ENCODE measurements at places on chromosomes 11 and 22.

GRCh38 chr11:11449327-11449726 lies 96.3 kb upstream of the CSNK2A3 start:
- DNase-seq, result no peak

GRCh38 chr22:41511521-41511968 lies 32.7 kb downstream of the POLR3H start:
- DNase-seq, result no peak

DNA sequence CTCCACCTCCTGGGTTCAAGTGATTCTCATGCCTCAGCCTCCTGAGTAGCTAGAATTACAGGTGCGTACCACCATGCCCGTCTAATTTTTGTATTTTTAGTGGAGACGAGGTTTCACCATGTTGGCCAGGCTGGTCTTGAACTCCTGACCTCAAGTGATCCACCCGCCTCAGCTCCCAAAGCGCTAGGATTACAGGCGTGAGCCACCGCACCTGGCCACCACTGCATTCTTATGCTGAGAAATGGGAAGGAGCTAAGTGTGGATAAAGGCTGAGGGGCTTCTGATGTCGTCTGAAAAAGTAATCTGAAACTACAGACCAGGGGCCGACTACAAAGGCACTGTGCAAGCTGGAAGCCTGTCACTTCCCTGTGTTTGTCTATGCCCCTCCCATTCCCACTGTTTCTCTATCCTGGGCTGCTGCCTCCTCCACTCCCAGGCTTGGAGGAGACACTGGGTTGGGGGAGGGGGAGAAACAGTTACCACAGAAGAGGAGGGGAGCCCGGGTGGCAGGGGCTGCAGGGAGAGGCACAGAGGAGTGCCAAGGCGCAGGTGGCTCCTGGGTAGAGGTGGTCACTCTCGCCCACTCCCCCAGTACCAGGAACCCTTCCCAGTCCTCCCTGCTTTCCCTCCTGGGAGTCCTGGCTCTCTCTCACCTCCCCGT lies 2.9 kb upstream of the MTA2 start:
- no peak for DNase-seq

DNA sequence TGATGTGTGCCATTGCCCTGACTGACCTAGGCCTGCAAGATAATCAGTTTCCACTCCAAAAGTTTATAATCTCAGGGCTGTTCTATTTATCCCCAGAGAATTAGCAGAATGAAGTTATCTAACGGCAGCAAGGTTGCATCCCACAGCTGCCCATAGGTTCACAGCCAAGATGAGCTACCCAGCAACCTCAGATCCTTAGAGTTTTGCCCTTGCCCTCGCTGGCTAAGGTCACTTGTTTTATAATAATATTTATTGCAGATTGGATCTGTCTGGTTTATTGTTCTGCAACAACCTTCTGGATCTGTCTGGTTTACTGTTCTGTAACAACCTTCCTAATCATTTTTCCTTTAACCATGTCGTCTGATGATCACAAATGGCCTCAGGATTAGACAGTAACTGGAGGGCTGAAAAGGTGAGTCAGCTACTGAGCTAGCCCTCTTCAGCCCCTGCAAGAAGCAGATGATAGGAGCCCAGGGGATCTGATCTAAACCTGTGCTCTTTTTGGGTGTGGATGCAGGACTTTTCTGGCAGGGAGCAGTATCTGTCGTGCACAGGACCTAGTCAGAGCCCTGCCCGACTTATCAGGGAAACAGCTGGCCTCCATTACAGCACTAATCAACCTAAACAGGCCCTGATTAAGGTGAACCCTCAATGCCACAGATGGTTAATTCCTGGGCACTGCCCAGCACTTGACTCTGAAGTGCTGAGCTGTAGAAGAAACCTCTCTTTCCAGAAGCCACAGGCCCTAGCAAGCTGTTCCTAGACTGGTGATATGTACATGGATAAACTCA lies 642.9 kb upstream of the KIRREL3 start:
- no peak for DNase-seq

DNA sequence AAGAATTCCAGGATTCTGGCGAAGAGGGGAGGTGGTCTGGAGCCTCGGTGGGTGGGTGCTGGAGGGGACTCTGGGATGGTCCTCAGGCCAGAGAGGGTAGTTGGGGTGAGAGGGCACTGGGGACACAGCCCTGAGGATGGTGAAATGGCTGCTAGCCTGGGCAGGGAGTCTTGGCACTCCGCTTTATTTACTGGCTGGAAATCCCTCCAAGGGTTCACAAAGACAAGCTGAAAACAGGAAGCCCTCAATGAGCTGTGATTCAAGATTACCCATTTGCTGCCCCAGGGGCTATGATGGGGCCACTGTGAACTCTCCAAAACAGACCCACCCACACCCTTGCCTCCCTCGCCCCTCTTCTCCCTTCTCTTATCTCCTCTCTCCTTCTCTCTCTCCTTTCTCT lies 71.9 kb downstream of the FBXO7 start:
- no peak for DNase-seq

GRCh38 chr22:50439314-50439870 lies 35.4 kb downstream of the SBF1 start:
- DNase-seq, result no peak

GRCh38 chr11:7611411-7611810 lies 61.9 kb downstream of the CYB5R2 start:
- no peak for DNase-seq

DNA sequence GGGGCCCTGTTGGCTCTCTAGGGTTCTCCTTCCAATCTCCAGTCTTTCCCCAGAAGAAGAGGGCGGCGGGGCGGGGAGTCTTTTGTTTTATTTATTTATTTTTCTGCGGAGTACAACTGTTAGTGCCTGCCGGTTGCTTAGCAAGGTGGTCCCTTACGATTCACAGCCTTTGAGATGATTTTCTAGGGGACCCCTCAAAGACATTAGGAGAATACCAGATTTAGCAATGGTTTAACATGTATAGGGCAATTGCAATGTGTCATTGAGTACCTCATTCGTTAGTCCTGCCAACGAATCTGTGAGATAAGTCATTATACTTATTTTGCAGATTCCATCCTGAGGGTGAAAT lies 307 bp upstream of the MRPL16 start:
- DNase-seq, result no peak

DNA sequence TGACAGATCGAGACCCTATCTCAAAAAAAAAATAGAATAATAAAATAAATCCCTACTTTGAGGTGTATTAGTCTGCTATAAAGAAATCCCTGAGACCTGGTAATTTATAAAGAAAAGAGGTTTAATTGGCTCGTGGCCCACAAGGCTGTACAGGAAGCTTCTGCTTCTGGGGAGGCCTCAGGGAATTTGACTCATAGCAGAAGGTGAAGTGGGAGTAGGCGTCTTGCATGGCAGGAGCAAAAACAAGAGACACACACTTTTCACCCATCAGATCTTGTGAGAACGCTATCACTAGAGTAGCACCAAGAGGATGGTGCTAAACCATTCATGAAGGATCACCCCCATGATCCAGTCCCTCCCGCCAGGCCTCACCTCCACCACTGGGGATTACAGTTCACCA lies 29.2 kb downstream of the CDPF1 start:
- no peak for DNase-seq

GRCh38 chr11:47137476-47137875 lies 39.2 kb downstream of the ARFGAP2 start:
- DNase-seq, result no peak

- no peak for DNase-seq
These were observed 681.4 kb upstream of the TENM4 start for GRCh38 chr11:80122211-80122610.

- no peak for DNase-seq
These were observed 28.2 kb downstream of the OR10D3 start for GRCh38 chr11:124211321-124211720.

GRCh38 chr11:64094463-64095260 lies 58.9 kb downstream of the FLRT1 start:
- DNase-seq, result no peak

GRCh38 chr11:127619946-127620345 lies 619.4 kb upstream of the KIRREL3 start:
- no peak for DNase-seq

DNA sequence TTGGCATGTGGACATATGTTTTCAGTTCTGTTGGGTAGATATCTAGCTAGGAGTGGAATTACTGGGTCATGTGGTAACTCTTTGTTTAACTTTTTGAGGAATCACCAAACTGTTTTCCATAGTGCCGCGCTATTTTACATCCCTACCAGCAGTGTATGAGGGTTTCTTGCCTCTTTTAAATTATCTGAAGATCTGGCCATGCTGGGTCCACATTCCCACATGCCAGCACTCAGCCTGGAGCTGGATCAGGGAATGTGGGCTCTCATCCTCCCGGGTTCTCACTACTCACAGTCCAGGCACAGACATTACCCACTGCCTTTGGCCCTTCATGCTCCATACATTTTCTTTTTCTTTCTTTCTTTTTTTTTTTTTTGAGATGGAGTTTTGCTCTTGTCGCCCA lies 44.6 kb downstream of the RBX1 start:
- no peak for DNase-seq

DNA sequence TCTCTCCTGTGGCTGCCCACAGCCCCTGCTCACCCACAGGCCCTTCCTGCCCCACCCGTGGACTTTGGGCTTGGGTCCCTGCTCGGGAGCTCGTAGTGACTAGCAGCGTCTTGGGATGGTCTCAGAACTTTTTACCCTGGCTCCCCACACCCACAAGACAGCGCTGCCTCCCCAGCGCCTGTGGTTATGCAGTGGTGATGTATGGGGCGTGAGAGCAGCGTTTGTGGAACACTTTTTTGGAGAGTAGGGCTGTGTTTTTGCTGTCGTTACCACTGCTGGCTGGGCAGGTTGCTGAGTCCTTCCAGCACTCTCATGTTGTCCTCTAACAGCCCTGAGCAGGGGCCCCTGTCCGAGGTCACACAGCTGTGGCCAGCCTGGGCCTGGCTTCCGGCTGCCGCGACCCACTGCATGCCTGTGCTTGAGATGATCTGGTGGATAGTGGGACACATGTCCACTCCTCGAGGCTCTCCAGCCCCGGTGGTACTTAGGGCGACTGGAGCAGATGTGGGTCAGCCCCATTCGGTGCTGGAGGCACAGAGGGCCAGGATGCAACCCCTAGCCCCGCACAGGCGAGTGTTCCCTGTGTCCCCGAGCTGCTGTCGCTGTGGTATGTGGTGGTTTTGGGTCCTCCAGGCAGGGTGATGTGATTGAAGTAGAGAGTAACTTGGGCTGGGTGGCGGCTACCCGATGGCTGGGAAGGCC lies 7.1 kb upstream of the GRAMD4 start:
- DNase-seq, result no peak

DNA sequence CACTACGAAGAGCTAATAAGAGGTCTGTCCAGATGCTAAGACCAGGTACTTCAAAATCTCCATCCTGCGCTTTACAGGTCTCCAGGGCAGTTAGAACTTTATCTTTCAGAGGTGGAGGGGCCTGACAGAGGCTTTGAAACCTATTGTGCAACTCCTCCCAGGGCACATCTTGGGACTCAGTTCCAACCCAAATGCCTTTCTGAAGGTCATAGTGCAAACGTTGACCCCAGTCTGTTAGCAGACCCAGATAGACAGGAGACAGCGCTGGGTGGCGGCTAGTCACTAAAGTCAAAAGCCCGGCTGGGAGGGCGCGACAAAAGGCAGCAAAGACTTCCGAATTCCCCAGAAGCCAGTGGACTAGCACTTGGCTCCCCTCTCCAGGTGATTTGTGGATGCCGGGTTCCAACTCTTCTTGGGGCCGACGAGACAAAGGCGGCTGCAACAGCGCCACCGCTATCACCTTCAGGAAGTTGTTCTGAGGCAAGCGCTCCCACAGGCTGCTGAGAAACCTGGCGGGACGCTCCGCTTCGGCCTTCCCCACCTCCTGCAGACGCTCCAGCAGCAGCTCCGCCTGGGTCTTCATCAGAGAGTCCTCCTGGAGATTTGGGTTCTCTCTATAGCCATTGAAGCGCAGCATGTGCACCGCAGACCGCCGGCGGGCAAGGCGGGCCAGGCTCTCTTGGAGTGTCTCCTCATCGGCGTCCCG lies 728 bp downstream of the FANCF start:
- DNase-seq, result no peak

- no peak for DNase-seq
These were observed 3.8 kb downstream of the CFL1 start for GRCh38 chr11:65854161-65854592.

DNA sequence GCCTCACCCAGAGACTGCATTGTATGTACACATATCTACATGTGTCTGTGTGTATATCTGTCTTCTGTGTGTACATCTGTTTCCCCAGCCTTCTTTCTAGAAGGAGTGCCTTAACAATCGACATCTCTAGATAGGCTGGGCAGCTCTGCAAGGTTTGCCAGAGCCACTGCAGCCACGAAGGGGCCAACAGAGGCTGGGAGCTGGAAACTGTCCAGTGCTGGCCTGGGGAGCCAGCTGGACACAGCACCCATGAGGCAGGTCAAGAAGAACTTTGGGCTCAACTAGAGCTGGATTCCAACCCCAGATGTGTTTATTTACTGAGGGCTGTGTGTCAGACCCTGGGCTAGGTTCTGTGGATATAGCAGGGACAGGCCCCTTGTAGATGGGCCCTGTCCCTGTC lies 3.3 kb downstream of the SGSM1 start:
- DNase-seq, result no peak

GRCh38 chr11:64745189-64745520 lies 1.2 kb upstream of the RASGRP2 start:
- no peak for DNase-seq

- no peak for DNase-seq
These were observed 708.1 kb downstream of the BRD1 start for GRCh38 chr22:49119551-49119952.

- no peak for DNase-seq
These were observed 83.6 kb upstream of the ZBED5 start for GRCh38 chr11:10941414-10941813.

GRCh38 chr11:48055292-48056132 lies 75.2 kb downstream of the PTPRJ start:
- no peak for DNase-seq

GRCh38 chr11:111069066-111069465 lies 176.5 kb upstream of the POU2AF2 start:
- no peak for DNase-seq

DNA sequence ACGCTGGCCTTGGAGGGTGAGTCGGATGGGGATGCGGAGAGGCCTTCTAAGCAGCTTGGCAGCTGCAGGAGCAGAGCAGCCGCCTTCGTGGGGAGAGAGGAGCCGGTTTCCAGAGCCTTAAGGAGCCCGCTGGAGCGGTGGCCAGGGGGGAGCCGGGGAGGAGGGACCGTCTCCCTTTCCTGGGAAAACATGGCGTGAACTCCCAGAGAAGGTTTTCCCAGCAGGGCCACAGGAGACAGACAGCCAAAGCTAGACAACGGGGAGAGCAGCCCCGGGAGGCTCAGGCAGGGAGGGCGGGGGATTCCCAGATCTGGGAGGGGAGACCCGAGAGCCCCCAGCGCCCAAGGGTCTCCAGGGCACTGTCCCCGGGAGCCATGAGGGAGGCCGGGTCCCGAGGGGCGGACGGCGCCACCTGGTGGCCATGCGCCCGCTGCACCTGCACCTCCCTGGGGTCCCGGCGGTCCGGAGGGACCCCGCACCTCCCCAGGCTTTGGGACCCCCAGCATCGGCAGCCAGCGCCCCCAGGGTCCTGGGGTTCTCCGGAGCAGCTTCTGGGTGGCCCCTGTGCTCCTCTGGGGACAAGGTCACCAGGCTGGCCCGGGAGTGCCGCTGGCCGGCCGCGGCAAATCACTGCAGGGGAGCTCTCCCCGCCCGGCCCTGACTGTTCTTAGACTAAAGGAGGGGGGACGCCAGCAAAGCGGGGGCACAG lies 2.4 kb upstream of the SYT8 start:
- DNase-seq, result peak; percentile 61

- no peak for DNase-seq
These were observed 1156.9 kb downstream of the BRD1 start for GRCh38 chr22:48670731-48671130.

Measured in mesothelial cell of epicardium (in vitro differentiated cells).